ENCODE measurements at places on chromosomes 13 and 19.
A peak's percentile ranks its signal among the peaks of the same experiment; 100 is the strongest.

GRCh38 chr19:19053508-19054314 lies 10.1 kb upstream of the SLC25A42 start:
- DNase-seq = no peak

- DNase-seq = no peak
Measured at GRCh38 chr13:38166116-38166515, 183.5 kb upstream of the UFM1 start.

DNA sequence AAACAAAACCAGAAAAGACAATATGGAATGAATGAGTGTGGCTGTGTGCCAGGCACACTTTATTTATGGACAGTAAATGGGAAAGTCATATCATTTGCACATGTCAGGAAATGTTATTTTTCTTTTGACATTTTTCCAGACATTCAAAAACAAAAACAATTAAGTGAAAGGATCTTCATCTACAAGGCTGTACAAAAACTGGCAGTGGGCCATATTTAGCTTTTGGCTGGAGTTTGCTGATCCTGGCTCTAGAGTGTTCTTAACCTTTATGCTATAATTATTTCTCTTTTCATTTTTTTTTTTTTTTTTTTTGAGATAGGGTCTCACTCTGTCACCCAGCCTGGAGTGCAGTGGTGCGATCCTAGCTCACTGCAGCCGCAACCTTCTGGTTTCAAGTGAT lies 6.5 kb upstream of the TNFSF9 start:
- DNase-seq = peak; percentile 53

GRCh38 chr13:43446126-43446525 lies 340.6 kb downstream of the ENOX1 start:
- no peak for DNase-seq

DNA sequence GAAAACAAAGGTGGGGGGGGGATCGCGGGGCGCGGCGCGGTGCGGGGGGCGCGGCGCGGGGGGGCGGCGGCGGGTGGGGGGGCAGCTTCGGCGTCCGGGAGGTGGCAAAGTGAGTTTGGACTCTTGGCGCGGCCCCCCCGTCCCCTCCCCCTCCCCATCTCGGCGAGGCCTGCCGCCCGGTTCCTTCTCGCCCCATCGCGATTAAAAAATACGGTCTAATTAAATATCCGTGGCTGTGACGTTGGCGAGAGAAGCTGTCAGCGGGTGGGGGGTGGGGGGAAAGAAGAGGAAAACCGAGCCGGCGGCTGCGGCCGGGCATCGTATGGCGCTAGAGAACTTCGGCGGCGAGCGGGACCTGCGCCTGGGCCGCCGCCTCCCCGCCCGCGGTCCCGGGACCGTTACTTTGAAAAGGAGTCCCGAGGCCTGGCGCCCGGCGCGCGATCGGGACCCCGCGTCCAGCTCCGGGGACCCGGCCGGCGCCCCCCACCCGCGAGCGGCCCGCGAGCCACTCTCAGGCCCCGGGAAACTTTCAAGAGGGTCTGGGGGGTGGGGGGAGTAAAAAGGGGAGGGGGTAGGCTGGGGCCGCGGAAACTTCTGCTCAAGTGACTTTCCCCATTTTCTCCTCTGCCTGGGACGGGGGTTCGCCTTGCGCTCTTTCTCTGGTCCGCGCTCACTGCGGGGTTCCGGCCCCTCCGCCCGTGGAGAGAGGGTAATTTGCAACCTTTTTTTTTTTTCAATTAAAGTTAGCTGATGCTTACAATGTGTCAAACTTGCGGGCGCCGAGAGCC lies 146.3 kb upstream of the ZNF536 start:
- DNase-seq = peak; percentile 45

GRCh38 chr13:30710442-30710841 lies 24.9 kb upstream of the ALOX5AP start:
- no peak for DNase-seq

GRCh38 chr13:64817691-64818090 lies 2412.4 kb downstream of the PCDH9 start:
- peak; percentile 1 for DNase-seq

GRCh38 chr19:9586764-9587163 lies 2.5 kb upstream of the ZNF121 start:
- DNase-seq = peak; percentile 21

DNA sequence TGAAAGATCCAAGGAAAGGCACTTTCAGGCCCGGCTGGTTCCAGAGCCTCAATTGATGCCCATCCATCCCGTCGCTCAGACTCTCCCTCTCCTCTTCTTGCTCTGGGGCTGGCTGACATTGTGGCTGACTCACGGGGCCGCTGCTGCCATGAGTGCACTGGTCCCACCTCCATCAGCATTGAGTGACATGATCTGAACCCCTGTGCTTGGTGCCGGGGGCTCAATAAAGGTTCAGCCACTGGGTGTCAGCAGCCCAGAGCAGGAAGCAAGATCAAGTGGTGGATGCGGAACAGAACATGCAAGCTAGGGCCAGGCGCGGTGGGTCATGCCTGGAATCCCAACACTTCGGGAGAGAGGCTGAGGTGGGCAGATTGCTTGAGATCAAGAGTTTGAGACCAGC lies 39.5 kb downstream of the COMP start:
- no peak for DNase-seq

DNA sequence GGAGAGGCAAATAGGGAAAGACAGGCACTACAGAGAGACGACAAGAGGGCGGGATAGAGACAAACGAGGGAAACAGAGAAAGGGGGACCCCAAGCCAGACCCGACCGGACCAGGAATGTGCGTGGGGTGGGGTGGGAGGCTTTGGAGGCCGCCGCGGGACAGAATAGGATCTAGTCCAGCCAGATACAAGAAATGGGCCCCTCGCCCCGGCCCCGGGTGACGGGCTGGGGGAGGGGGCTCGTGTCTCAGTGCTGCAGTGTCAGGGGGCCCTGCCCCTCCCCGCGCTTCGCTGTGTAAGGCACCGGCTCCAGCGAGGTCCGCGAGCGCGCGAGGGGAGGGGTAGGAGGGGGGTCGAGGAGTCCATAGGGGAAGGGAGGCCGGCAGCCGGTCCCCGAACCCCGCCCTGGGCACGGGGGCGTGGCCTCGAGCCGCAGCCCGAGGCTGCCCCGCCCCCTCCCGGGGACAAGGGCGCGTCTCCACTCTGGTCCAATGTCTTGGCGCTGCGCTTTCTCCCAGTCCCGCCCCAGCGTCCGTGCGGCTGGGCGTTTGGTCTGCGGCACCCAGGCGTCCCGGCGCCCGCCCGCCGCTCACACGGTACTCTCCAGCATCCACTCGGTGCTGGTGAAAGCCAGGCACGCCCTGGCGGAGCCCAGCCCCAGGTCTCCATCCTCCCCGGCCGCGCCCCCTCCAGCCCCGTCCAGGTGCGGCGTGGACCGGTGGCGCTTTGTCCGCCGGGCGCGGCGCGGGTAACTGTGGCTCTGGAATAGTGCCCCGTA lies 11.0 kb downstream of the IFNL1 start:
- DNase-seq = peak; percentile 40

DNA sequence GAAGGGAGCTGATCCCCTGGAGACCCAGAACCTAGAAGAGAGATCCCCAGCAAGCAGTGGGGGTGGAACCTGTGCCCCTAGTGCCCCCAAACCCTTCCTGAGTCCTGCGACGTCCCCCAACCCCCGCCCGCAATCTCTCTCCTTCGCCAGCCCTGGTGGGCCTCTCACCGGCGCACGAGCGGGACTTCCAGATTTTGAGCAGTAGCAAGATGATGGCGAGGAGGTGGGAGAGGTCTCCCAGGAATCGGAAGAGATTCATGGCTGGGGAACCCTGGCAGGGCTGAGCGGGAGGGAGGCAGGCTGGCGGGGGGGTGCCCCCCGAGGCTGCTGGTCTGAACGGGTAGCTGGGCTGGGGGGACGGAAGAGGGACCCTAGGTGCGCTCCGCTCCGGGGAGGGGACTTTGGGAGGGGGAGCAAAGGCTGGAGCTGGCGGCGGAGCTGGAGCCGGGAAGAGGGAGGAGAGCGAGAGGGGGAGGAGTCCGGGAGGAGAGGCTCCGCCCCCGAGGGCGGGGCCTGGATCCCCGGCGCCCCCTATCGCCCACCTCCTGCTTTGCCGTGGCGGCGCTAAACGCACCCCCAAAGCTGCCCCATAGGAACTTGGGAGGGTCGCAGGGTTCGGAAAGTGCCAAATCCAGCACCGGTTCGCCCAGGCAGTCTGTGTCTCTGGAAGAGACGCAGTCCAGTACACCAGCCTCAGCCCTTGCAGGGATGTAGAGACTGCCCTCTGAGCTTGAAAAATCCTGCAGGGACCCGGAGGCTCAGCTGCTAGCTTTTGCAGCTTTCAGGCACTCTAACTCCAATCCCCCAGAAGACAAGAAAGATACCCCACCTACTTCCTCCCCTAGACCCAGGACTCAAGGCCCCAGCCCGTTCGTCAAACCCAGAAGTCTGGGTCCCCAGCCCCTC lies at the start of gene KDELR1:
Gene KDELR1, minus strand, starts transcription at position 452 of the 906 bp plus-strand sequence. Its CDS starts 193 bp downstream, at position 259.
- peak; percentile 78 for DNase-seq

DNA sequence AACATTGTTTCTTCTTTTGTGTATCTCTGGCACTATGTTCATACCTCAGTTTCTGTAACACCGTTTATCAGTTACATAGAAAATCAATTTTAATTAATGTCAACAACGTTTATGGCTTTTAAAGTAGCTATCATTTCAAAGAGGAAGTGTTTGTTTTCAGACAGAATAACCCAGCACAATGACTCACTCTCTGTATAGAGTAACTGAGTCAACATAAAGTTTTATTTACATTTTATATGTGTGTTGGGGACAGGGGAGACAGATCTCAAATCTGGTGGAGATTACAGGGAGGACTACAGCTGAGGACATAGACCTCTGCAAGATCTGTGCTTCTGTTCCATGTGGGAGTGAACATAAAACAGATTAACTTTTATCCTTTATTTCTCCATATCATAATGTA lies 2590.1 kb downstream of the PCDH9 start:
- DNase-seq = no peak

DNA sequence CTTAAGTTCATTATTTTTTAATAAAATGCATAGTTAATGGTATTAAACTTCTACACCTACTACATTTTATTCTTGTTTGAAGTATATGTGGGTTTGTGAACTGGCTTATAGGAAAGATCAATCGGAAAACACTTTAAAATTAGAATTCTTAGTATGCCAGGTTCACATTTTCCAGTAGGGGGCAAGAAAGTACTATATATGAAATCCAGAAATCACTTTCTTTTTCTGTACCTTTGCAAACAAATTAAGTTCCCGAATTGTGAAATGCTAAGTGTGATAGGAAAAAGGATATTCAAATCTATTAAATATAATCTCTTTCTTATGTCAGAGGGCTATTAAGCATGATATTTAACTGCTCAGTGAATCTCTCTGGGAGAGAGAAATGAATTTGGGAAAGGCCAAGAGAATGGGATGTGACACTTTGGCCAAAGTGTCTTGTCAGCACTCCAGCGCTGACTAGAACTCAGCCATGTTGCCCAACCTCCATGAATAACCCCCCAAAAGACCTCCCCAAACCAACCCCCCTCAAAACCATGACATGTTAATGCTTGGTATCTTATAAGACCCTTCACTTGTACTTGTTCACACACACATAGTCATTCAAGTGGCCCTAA lies 122.6 kb upstream of the SLC10A2 start:
- DNase-seq = peak; percentile 61

DNA sequence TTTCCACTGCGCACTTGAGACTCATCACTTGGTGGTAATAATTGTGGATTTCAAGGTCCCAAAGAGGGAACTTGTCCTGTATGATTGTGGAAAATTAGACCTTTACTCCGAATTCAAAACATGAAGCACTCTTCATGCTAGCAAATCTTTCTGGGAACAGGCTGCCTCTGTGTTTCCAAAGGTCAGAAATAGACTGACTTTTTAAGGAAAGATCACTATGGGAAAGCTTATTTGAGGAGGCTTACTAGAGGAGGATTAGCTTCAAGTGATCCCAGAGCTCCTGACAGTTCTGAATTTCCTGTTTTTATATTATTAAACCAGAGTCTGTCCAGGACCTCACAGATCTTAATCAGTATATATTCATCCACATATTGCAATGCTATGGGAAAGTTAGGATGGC lies 5.5 kb downstream of the WDFY2 start:
- DNase-seq = no peak

DNA sequence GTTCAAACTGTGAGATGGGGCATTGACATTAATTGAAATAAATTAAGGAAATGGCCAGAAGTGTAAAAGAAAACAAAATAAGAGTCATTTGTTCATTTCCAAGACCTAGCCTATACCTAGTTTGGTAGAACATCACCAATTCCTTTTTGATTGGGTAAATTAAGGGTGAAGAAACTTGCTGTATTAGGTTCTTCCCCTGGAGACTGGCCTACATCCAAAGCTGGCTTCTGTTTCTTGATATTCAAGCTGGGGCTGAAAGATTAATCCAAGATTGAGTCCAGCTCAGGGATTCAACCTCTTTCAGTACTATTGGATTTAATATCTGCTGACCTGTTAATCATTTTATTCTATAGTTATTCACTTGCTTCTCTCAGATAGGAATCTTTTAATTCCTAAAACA lies 183.2 kb downstream of the GPC6 start:
- no peak for DNase-seq

- DNase-seq = peak; percentile 91
Measured at GRCh38 chr19:18388100-18388959, 2.4 kb downstream of the GDF15 start.

- peak; percentile 90 for DNase-seq
Measured at GRCh38 chr19:6056801-6057650, 53.3 kb downstream of the RFX2 start.

- DNase-seq = no peak
Measured at GRCh38 chr19:40928850-40929249, 46.8 kb upstream of the CYP2A7 start.

DNA sequence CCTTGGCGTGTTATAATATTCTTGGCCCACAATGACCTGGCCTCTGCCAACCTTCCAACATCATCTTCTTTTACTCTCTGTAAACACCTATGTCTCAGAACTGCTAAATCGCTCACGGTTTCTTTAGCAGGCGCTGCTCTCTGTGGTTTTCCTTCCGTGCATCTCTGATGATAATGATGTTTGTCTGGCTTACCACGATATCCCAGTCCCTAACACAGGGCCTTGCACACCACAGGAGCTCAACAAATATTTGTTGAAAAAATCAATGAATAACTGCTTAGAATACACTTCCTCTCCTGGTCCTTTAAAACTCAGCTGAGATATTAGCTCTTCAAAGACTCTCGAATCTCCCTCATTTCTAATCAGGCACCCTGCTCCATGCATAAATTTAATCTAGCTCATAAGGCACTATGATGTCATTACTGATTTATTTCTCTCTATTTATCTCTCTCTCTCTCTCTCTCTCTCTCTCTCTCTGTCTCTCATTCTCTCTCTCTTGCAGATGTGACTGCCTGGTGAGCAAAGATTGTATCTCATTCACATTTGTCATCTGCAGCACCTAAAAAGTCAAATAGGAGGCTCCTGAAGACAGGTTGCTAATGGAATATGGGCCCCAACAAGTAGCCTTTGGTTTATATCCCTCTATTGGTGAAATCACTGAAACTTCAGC lies 206.4 kb downstream of the NHLRC3 start:
- no peak for DNase-seq

GRCh38 chr13:23463661-23464060 lies 30.2 kb upstream of the SACS start:
- DNase-seq = no peak

Data from muscle of back (tissue), 13 donors.